T-helper 9 cell (primary cell): ENCODE measurements at places on chromosomes 1 and 21.

DNA sequence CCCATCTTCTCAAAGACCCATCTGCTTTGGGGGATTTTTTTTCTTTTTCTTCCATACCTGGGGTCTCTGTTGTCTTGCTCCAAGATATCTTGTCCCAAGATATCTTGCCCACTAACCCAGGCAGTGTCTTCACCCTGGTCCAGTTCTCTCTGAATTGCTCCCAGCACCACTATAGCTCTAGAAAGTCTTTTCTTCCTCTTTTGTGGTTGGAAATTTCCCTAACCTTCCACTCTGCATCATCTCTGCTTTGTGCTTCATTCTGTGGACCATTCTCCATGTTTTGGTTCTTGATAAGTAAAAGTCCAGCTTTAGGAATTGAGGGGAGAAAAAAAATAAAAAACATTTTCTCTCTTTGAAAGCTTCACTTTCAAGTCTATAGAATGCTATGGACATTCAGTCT, 20.9 kb downstream of the STYXL2 start:
- DNase-seq = no peak

DNA sequence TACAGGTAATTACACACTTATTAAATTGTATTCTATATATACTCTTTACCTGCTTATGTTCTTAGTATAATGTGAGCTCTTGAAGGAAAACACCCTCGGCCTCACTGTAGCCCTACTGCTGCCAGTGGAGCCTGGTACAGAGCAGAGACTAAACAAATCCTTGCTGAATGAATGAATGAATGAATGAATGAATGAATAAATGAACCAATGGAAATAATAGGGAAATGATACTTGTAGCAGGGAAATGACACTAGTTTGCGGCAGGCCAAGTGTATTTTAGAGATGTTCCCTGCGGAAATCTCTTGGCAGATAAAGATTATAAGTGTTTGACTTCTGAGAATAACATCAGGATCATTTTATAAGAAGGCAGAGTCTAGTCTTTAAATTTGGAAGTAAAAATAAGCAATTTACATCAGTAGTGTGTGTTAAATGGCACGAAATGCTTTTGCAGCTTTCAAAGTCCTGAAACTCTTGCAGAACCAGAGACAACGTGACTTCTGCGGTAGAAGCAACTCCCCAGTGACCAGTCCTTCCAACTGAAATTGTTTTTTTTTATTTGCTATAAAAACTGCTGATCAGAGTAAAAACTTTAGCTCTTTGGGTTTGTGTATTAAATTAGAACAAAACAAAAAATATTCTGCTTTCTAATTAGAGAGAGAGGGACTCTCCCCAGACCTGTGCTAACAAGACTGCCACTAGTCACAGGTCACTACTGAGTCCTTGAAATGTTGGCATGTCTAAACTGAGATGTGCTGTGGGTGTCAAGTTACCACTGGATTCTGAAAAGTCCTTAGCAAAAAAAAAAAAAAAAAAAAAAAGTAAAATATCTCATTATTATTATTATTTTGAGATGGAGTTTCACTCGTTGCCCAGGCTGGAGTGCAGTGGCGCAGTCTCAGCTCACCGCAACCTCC, 199.3 kb upstream of the MAP1LC3C start:
- no peak for DNase-seq

- no peak for DNase-seq
These were observed 86.0 kb downstream of the SLC25A24 start for GRCh38 chr1:108114033-108114599.

GRCh38 chr21:46021398-46021797, 39.8 kb downstream of the COL6A1 start:
- DNase-seq = no peak

DNA sequence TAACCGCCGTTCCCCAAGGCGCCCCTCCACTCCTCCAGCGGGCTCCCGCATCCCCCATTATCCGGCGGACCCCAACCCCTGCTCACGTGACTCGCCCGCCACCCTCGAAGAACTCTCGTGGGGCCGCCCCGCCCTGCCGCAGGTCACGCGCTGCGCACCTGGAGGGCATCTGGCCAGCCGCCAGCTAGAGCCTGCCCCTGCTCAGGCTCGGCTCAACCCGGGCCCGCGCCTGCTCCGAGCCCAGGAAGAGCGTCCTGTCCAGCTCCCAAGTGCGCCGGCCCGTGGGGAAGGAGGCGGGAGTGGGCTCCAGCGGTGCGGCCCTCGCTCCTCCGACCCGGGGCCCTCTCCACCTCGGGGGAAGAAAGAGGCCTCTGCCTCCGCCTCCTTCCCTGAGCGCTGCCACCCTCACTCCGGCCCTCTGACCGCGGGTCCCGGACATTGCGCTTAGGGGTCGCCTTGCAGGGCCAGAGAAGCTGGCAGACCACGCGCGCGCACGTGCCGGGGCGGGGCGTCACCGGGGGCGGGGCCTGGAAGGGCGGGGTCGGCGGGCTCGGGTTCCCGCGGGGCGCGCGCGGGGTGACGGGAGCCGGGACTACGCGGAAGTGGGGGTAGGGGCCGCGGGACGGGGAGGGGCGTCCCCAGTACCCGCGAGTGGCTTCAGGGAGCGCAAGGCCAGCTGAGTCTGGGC, 28.4 kb downstream of the HMGN2 start:
- DNase-seq = peak; percentile 87

DNA sequence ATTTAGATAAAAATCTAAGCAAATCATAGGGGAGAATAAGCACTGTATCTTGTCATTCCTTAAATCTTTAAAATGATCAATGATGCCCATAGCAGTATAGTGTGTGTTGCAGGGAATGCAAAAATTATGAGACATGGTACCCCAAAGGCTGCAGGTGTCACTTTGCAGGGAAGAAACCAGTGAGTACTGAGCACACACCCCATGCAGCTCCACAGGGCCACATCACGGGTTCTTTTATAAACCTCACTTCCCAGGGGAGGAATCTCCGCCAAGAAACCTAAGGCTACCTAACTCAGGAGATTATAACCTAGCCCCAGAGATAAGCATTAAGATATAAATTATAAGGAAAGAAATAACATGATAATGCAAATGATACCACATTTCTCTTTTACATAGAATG, 115.6 kb downstream of the APP start:
- DNase-seq = no peak

GRCh38 chr1:220873868-220874655, 5.2 kb upstream of the HLX start:
- no peak for DNase-seq

DNA sequence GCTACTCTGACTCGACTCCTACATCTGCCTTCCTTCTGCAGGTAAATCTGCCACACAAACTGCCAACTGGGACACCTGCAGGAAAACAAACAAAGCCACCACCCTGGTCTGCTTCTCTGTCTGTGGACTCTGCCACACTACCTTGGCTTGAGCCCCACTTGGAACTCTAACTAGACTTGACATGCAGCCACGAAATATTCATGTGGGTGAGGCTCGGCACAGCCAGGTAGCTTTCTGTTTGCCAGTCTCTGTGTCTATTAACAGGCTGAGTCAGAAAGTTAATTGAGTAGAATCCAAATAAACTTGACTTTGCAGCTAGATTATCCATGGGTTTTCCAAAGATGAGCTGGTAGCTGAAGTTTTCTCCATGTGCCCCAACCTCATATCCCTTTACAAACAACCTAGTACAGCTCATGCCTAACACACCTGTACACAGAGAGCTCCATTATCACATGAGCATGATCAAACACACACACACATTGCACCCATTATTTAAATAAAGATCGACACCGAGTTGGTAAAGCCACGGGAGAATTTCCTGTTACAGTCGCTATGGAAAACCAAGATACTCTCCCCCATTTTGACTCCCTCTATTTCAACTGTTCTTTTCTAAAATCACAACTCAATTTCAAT, 808 bp downstream of the C1orf116 start:
- no peak for DNase-seq

DNA sequence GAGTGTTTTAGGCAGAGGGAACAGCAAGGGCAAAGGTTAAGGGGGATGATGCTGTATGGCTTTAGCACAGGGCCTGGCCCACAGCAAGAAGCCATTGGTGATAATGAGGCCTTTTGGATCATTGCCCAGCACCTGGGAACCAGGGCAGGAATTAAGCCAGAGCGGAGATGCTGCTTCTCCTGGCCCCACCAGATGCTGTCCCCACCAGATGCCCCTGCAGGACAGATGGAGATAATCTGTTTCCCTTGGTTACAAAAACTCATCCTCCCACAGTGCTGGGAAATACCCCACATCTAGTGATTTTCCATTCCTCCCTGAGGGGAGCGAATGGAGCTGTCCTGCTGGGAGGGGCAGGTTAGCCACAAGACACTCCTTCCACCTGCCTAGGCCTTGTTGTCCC, 18.8 kb downstream of the OPRD1 start:
- DNase-seq = no peak

DNA sequence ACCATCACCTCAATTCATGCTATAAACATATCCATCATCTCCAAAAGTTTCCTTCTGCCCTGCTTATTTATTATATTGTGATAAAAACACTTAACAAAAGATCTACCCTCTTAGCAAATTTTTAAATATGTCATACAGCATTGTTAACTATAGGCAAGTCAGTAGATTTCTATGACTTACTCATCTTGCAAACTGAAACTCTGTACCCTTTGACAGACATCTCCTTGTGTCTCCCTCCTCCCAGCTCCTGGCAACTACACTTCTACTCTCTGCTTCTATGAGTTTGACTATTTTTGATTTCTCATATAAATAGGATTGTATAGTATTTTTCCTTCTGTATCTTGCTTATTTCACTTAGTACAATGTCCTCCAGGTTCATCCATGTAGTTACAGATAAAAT, 174.8 kb downstream of the TNFSF18 start:
- DNase-seq = no peak

GRCh38 chr1:47759251-47759935, 237.8 kb downstream of the TRABD2B start:
- no peak for DNase-seq

DNA sequence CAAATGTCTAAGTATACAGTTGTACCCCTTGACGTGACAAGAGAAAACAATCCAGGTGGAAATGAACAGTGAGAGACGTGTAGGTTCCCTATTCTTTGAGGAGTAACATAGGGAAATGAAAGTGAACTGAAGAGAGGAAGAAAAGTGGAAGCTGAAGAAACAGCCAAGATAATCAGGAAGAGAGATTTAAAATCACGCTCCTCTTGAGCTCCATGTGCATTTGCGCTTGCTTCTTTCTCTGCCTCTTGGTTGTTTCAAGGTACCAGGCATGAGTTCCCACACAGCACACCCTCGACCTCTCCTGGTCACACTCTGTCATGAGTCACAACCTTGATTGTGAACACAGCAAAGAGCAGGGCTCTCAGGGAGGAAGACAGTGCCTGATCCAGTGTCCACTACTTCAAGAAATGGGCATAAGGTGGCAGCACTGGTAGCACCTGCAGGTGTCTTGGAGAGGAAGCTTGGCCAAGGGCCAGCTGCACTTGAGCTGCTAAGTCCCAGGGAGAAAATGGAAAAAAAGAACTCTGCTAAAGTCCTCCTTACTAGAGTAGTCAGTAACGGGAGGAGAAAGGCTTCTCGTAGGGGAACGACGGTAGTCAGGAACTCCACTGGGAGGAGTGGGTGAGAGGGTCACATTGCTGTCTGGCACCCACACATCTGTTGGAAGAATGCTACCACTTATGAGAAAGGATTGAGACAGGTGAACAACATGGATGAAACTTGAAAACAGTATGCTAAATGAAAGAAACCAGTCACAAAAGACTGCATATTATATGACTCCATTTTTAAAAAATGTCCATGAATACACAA, 18.3 kb upstream of the ARID1A start:
- DNase-seq = peak; percentile 34

DNA sequence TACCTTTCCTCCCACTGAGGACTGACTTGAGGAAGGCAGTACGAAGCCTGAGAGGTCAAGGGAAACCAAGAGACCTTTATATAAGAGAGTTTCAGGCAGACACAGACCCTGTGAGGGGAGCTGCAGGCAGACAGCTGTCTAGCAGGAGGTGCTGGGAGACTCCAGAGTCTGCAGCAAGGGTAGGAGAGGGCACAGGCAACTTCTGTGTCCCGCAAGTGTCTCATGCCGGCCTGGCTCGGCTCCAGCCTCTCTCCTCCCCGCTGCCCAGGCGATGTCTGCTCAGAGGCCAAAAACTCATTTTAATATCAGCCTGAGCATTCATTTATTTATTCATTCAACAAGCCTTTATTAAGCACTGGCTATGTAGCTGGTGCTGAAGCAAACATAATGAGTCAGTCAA, 83.0 kb downstream of the KIRREL1 start:
- DNase-seq = no peak

GRCh38 chr1:42305639-42306038, 29.4 kb downstream of the FOXJ3 start:
- no peak for DNase-seq

DNA sequence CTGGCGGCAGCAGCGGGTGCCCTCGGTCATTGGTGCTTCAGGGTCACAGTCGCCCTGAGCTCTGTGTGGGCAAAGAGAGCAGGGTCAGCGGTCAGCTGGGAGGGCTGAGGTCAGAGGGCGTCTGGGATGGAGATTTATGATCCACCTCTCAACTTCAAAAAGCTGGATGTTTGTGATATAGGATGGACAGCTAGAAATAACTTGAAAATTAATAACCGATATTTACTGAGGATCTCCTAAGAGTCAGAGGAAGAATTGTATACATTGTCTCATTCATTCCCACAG, 2.0 kb downstream of the LEFTY1 start:
- DNase-seq = no peak

GRCh38 chr1:178682429-178682828, 42.6 kb upstream of the RALGPS2 start:
- no peak for DNase-seq

GRCh38 chr1:200379432-200379757, 30.4 kb downstream of the ZNF281 start:
- no peak for DNase-seq

GRCh38 chr1:242086093-242086492, 87.2 kb upstream of the MAP1LC3C start:
- no peak for DNase-seq

GRCh38 chr1:30036229-30036547, 687.2 kb downstream of the MATN1 start:
- no peak for DNase-seq

DNA sequence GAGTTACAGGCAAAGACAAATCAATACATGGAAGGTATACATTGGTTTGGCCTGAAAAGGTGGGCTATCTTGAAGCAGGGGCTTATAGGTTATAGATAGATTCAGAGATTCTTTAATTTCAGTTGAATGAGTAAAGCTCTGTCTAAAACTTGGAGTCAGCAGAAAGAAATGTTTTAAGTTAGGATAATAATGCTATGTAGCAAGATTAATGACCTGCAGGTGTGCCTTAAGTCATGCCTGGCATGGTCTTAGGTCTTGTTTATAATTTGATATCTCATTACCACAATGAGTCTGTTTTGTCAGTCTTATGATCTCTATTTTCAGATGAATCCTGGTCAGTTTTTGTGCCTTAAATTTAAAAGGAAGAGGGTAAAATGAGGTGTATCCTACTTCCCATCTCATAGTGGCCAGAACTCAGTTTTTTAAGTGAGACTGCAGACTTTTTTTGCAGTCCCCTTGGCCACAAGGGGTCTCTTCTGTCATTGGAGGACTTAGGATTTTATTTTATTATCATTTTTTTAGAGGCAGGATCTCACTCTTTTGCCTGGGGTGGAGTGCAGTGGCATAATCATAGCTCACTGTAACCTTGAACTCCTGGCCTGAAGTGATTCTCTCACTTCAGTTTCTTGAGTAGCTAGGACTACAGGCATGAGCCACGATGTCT, 21.3 kb upstream of the PGBD2 start:
- DNase-seq = no peak

- DNase-seq = no peak
These were observed 58.8 kb upstream of the PRDX6 start for GRCh38 chr1:173418107-173418985.

GRCh38 chr1:241362350-241362749, 5.3 kb upstream of the RGS7 start:
- no peak for DNase-seq
